GF-D8 (cell line): ENCODE measurements at places on chromosomes 7 and 10.

- peak; percentile 68 for DNase-seq
Measured at GRCh38 chr7:129840757-129841156, 112.0 kb downstream of the UBE2H start.

DNA sequence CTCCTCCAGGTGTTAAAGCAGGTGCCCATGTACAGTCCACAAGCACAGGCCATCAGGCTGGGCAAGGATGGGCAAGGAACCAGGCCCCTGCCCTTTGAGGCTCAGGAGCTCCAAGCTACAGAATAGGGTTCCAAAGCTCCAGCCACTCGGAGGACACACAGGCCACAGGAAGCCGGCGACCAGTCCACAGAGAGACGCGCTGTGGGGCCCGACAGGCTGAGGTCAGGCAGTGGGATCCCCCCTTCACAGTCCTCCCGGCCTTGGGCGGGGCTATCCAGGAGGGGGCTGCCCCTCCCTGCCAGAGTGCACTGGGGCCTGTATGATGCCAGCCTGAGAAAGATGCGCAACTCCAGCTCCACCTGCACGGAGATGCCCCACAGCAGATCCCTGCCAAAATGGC, 34.0 kb downstream of the MAD1L1 start:
- no peak for DNase-seq

- no peak for DNase-seq
Measured at GRCh38 chr7:158329014-158329610, 258.5 kb downstream of the PTPRN2 start.

DNA sequence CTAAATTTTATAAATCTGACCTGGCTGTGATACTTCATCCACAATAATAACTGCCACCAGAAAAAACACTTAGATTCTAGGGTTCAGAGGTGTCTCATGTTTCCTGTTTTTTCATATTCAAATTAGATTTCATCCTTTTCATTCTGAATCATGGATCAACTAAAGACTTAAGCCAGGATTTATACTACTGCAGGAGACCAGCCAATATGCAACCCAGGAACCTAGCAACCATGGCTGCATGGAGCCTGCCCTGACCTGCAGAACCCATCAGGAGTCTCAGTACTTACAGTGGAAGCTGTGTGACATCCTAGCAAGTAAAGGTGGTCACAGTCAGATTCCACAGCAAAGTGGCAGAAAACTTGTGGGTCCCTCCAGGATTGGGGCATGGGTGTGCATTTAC, 40.5 kb upstream of the RNF148 start:
- DNase-seq: no peak

DNA sequence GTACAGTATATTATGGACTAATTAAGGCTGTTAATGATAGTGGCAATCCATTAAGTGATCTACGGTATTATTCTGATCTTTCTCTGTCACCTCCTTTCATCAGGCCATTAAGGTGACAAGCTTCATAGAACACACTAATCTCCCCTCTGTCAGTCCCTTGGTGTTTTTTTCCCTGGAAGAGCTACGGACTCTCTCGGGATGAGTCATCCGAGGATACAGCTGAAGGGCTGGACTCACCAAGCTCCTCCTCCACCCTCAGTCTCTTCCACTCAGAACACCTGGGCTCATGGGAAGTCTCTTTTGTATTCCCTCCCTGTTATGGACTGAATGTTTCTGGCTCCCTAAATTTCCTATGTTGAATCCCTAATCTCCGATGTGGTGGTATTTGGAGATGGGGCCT, 69.8 kb upstream of the PLXNA4 start:
- DNase-seq: no peak

DNA sequence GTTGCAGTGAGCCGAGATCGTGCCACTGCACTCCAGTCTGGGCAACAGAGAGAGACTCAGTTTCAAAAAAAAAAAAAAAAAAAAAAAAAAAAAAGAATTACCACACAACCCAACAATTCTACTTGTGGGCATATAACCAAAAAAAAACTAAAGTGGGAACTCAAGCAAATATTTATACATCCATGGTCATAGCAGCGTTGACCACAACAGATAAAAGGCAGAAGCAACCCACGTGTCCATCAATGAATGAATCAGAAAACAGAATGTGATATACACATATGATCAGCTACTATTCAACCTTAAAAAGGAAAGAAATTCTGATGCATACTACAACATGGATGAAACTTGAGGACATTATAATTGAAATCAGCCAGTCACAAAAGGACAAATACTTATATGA, 179.3 kb upstream of the NEBL start:
- DNase-seq: no peak

- no peak for DNase-seq
Measured at GRCh38 chr10:8298896-8299570, 244.5 kb downstream of the GATA3 start.

DNA sequence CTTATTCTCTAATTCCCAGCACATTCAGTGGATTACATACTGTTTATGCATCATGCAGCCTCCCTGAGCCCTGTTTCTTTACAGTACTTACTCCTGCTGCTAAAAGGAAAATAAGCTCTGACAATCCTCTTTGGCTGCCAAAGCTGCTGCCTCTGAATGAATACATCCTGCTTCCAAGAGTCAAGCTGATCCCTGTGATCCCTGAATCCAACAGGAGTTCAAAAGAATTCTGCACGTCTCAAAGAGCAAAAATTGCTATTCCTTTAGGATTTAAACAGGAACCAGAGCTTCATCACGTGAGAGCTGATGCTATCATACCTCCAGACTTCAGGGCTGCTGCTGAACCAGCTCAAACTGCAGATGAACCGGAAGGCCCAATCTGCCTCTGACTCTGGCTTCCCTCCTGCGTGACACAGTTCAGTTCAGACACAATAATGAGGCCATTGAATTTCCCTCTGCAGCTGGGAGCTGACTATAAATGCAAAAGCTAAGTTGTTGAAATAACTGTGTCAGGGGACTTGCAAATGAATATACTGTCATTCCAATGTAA, 851.0 kb upstream of the PHF14 start:
- DNase-seq: no peak

- DNase-seq: no peak
Measured at GRCh38 chr10:110725801-110726630, 81.9 kb downstream of the RBM20 start.

- DNase-seq: no peak
Measured at GRCh38 chr7:111025006-111025405, 65.9 kb upstream of the LRRN3 start.
